Stimulated activated CD4-positive, alpha-beta T cell treated with anti-CD3 and anti-CD28 coated beads, Interleukin-15, amount 100 ng/mL, for 1 hour (primary cell): ENCODE measurements at places on chromosomes 3 and 15.

- DNase-seq, result no peak
These were observed 318.6 kb upstream of the LRRFIP2 start for GRCh38 chr3:37492977-37493471.

DNA sequence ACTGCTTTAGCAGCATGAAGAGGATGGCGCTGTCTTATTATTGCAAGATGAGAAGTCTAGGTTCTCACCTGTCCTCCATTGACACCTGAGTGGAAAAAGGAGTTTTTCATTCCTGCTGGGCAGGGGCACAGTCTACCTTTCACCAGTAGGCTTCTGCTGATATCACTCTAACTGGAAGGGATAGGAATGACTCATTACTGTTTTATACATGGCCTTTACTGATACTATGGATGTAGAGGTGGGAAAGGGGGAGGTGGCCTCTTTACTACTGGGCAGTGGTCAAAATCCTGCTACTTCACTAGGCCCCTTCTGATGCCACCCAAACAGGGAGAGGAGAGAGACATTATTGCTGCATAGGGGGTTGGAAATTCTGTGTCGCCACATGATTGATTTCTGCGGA is 97.8 kb downstream of the BBX start:
- DNase-seq, result no peak

DNA sequence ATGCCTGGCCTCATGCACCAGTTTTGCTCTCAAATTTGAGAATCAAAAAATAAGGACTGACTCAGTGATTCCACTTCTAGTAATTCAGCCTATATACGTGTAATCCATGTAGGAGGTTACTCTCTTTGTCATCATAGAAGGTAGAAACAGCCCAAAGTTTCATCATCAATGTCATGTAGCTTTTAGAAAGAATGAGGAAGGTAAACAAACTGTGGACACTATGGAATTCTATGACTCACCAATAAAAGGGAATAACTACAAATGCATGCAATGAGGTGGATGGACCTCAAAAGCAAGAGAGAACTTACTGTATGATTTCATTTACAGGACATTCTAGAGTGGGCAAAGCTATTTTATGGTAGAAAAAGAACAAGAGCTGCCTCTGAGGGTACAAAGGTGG is 93.2 kb upstream of the LRIG1 start:
- DNase-seq, result no peak

DNA sequence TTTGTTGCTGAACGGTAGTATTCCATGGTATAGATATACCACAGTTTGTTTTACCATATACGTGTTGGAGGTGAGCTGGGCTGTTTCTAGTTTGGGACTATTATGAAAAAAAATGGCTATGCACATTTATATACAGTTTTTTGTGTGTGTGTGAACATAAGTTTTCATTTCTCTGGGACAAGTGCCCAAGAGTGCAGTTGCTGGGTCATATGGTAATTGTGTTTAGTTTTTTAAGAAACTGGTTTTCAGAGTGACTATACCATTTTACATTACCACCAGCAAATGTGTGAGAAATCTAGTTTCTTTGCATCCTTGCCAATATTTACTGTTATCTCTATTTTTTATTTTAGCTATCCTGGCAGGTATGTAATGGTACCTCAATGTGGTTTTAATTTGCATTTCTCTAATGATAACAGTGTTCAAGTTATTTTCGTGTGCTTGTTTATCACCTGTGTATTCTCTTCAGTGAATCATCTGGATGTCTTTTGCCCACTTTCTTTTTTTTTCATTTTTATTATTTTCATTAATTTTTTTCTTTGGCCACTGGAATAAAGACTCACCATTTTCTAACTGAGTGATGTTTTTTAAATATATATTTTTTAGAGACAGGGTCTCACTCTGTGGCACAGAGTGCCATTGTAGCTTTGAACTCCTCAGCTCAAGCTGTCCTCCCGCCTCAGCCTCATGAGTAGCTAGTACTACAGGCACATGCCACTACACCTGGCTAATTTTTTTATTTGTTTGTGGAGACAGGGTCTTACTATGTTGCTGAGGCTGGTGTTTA is 75.3 kb downstream of the ZNF609 start:
- no peak for DNase-seq
